ENCODE measurements at places on chromosomes 16 and 17.

DNA sequence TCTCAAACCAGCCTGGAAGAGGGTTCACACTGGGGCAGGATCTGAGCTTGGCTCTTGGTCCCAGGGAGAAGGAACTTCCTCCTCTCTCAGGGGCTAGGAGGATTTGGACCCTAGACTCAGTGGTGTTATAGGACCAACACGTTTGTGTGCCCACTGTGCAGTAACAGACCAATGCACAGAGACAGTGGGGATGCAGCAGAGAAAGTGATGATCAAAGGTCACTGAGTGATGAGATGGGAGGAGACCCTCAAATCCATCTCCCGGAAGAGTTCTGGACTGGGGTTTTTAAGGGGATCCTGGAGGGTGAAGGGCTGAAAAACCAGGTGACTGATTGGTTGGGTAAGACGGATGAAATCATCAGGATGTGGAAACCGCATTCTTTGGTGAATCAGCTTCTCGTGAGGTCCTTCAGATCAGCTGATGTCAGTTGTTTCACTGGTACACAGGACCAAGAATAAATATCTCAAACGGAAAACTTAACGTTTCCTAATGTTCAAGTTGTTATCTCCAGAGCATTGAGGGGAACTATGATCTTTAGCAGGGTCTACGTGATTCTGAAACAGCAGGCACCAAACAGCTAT is 3.3 kb upstream of the VAC14 start:
- DNase-seq = no peak

GRCh38 chr16:81553814-81554675 is 109.4 kb downstream of the CMIP start:
- DNase-seq = no peak

DNA sequence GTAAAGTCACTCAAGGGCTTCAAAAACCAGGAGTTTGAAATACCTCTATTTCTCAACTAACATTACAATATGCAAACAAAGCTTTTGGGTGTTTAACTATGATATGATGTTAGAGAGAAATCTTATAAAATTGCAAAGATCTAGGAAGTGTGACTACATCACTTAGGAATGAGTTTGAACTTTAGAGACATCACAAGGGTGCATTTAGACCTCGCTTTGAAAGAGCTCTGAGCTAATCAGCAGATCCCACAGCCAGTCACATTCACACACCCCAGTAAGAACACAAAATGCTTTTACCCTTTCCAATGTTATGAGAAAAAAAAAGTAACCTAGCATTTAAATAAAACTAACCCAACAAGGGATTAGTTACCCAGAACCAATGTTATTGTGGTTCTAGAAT is 45.2 kb downstream of the HYDIN start:
- DNase-seq = no peak

DNA sequence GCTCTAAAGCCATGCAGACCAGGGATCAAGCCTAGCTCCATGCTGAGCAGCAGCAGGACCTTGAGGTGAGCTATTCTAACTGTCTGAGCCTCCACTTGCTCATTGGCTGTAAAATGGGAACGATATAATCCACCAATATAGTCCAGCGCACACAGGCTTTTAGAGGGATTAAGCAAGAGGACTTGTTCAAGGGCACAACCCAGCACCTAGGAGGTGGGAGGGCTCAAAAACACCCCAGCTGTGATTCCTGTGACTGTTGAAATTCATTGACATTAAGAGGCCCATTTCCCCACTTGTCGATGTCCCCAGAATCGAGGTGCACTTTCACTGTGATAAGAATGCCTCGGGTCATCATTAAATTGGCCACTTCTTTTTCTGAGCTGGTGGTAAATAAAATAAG is 4.1 kb downstream of the USH1G start:
- no peak for DNase-seq

GRCh38 chr17:59907467-59907866 is 14.5 kb downstream of the RPS6KB1 start:
- DNase-seq = no peak

GRCh38 chr16:49620158-49620868 is 235.6 kb downstream of the ZNF423 start:
- DNase-seq = no peak

- no peak for DNase-seq
These were observed 42.8 kb downstream of the CDK5R1 start for GRCh38 chr17:32529604-32530003.

DNA sequence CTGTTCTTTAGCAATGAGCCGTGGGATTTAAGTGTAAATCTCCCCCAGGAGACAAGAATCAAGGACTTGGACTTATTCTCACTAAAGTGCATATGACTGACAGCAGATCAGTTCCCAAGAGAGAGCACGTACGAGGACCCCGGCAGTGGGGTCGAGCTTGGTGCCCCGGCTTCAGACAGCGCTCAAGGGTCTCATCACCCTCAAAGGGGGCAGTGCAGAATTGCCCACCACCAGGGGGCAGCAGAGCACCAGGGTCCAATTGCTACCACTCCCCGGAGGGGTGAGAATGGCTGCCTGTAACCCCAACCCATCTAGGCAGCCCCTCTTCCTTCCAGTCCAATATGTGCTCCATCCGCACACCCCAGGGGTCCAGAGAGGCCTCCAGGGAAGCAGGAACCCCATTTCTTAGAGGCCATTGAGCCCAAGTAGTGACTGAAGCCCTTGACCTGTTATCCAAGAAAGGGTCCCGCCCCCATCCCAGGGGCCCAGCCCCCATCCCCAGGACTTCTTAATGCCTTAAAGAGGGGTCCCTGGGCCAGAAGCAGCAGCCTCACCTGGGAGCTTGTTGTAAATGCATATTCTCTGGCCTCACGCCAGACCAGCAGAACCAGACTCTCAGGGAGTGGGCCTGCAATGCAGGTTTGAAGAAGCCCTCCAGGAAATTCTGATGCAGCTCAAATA is 86.1 kb downstream of the ZDHHC7 start:
- no peak for DNase-seq

- DNase-seq = no peak
These were observed 147.9 kb downstream of the STXBP4 start for GRCh38 chr17:55116440-55116914.

- no peak for DNase-seq
These were observed 12.7 kb upstream of the APPBP2 start for GRCh38 chr17:60538726-60539125.

Data from putamen (tissue), 1 donor.